Nucleus accumbens (tissue), 56 donors: ENCODE measurements at places on chromosomes 1 and 21.

DNA sequence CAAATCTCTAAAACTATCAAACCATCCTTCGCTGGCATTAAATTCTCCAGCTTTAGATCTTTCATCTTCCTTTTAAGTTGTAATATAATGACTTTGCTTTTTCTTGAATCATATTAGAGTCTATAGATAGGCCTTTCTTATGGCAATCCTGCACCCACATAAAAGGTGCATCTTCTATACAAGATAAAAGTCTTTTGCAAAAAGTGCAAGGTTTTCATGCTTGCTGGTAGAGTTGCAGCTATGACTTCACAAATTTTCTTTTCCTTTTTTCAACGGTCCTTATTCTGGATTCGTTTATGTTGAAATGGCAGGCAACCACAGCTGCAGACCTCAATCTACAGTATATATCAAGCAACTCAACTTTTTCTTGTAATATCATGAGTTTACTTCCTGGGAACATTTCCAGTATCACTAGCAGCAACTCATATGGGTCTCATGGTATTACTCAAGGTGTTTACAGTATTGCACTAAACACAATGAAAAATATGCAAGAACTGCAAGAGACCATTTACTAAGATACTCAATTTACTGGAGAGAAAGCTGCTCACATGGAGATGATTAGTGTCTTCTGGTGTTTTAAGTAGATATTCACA is 22.1 kb downstream of the OMA1 start:
- no peak for DNase-seq

GRCh38 chr21:45019887-45020537 is 54.4 kb upstream of the ADARB1 start:
- DNase-seq = no peak

DNA sequence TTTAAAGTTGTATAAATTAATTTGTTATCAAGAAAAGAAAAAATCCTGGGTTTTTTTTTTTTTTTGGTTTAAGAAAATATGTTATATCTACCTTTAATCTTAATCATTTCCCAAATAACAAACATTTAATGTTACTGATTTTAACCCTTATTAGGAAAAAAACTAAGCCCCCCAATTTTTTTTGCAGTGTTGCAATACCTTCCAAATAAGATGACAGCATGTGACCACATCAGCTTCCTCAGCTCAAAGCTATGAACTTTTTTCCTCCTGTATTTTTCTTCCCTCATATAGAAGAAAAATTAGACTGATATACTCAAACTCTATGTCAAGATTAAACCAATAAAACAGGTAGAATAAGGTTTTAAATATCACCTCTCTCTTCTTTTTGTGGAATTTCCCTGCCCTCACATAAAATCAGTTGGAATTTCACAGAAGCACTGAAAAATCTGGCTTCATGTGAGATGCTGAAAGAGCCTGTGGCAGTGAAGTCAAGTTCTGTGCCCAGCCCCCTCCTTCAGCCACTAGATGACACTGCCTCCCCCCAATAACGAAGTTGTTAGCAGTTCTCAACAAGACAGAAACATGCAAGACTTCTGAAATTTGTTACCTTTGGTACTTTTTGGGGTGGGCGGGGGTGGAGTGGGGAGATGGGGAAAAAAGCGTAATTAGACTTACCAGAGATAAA is 9.6 kb upstream of the SMYD2 start:
- DNase-seq = no peak

DNA sequence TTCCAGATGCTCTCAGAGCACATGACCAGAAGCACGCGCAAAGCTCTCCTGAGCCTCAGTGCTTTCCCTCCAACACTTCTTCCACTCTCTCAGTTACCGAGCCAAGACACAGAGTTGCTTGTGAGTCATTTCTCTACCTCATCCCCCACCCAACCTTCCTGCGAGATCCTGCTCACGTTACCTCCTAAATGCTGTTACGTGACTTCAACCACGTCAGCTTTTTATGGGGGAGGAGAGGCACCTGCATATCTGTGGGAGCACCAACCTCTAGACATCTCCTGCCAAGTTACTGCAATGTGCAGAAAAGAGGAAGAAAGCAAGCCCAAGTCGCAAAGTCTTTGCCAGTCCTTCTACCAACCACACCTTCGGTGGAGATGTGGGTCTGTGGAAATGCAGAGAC is 27.2 kb upstream of the ERG start:
- no peak for DNase-seq

DNA sequence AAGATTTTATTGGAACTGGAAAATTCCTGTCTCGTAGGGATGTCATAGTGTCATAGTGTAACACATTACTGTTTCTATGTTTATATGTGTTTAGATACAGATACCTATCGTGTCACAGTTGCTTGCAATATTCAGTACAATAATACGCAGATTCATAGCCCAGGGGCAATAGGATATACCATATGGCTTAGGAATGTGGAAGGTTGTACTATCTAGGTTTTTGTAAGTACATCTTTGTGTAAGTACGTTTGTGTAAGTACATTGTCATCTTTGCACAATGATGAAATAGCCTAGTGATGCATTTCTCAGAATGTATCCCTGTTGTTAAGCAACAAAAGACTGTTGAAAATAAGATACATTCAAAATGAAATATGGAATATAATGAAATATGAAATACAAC is 68.9 kb downstream of the CAMTA1 start:
- no peak for DNase-seq

DNA sequence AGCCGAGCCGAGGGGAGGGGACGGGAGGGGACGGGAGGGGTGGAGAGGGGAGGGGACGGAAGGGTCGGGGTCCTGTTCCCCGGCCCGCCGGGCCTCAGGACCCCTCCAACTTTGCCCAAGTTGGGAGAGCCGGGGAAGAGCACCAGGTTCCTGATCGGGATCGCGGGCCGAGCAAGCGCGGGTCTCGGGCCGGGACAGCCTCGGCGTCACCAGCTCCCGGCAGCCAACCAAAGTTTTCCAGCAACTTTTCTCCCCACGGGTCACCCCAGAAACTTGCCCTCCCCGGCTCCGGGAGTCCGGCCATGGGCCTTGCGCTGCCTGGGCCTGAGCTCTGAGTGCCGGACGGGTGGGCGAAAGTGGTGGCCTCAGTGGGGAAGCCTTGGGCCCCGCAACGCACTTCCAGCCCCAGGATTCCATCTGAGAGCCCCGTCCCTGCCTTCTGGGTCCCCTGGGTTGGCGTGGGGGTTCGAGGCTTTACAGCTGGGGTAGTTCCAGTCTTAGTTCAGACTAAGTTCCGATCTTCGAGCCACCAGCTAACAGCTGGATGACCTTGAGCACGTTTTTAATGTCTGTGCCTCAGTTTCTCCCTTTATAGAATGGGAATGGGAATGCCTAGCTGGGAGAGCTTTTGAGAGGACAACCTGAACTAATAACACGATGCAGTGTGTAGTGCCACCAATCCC is 458 bp downstream of the ZC3H12A start:
- no peak for DNase-seq

- no peak for DNase-seq
Observed at GRCh38 chr1:113946112-113946511, 17.0 kb downstream of the HIPK1 start.

- no peak for DNase-seq
Observed at GRCh38 chr1:26530895-26531598, 1.5 kb downstream of the RPS6KA1 start.

DNA sequence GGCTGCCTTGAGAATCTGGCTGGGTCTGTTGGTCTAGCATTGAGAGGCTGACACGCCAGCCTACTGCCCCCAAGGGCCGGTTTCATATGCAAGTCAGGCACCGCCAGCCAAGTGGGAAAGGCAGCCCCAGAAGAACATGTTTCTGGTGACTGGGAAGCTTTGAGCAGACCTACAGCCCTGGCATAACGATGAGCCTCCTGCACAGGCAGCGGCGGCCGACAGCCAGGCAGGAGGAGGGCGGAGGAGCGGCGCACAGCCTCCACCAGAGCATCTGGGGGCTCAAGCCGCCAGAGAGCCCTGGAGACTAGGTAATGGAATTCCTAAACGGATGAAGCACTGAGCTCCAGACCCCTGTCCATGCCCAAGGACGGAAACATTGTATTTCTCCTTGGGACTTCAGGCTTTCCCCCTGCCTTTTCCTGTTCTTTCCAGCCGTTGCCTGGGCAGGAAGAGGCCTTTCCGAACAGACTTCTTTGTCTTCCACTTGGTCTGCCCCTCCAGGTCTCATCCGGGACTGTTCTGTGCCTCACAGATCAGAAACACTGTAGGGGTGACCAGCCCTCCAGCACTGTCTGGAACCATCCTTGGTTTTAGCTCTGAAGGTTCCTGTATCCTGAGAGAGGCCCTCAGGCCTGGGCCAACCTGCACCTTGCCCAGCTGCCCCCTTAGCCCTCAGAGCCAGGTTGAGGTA is 59.5 kb downstream of the IRF2BP2 start:
- peak; percentile 68 for DNase-seq

- no peak for DNase-seq
Observed at GRCh38 chr21:29534448-29534847, 235.7 kb downstream of the BACH1 start.

- no peak for DNase-seq
Observed at GRCh38 chr1:244006961-244007360, 44.1 kb upstream of the ZBTB18 start.

DNA sequence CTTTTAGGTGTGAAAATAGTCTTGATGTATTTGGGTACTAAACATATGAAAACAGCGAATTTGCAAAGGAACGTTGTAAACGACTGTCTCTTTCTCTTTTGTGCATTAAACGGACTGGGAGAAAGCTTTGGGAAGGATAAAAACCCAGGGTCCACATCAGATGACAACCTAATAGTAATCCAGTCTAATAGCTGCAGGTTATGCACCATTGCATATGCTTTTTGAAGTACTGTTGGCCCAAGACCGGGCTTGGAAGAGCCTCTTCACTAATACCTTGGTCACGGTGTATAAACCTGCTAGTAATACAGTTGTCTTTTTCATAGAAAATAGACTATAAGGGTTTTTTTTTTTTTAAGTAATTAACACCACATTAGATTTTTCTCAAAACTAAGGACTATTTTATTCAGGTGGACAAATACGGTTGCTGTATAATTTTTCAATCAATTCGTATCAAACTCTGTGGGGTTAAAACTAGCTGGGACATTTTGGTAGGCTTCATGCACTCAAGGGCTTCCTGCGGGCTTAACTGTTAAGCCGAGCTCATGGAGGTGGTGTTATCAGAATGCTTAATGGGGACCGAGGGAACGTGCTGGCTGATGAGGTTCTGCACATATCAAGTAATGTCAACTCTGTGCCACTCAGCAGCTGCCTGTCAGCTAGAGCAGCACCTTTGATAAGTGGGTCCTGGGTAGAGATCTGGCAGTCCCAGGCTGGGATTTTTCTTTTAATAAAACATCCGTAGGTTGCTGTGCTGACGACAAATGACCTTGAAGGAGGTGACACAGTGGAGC is 2.1 kb downstream of the RYR2 start:
- no peak for DNase-seq

DNA sequence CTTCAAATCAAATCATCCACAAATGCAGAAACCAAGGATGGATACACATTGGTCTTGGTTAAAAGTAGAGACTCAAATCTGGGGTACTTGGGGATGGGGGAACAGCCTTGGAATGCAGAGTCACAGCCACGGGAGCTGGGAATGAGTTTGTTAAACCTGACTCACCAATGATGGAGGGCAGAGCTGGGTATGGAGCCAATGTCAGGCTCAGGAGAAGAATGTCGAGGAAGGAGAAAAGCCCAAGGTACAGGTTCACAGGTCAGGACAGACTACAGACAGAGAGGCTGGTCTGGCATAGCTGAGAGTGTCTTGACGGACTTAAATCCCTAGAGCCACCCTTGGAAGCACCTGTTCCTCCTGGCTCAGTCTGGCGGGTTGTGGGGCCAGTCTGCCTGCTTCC is 237.6 kb downstream of the NTNG1 start:
- DNase-seq = no peak

DNA sequence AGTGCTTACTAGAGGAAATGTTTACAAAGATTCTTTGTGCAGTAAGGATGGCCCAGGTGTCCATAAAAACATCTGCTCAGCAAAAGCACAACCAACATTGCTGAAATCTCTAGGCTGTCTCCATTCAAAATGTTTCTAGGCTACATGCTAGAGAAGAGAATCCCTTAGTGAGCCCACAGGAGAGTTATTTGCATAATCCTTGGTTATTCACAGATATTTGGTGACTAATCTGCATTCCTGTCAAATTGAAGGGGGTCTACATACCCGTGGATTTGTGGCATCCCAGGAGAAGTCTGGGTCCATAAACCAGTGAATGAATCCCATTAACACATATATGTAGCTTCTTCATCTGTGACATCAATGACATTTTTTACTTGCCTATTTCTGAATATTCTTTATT is 261.3 kb upstream of the ESRRG start:
- no peak for DNase-seq

DNA sequence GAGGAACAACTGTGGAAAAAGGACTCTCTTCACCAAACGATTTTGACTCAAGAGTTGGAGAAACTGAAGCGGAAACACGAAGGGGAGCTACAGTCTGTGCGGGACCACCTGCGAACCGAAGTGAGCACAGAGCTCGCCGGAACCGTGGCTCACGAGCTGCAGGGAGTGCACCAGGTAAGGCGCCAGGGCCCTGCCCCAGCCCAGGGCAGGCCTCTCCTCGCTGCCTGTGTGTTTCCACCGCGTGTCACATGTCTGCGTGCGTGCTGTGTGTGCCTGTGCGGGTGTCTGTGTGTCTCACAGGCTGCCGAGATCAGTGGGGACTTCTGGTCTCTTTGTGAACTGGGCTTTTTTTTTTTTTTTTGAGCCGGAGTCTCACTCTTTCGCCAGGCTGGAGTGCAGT is 43.0 kb downstream of the PCNT start:
- no peak for DNase-seq

DNA sequence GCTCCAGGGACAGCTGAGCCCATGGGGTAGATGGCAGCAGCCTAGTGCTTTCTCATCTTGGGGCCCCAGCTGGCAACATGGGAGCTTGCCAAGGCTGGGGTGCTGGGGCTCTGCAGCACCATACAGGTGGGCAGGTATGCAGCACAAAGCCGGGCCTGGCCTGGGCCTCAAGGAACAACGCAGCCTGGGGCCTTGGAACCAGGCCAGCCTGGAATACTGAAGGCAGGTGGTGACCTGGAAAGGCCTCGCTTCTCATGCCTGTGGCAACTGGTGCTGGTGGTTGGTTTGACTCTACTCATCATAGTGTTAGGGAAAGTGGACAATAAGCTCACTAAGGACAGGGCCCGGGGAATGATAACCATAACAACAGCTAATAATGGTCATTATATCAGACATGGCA is 27.0 kb upstream of the SDHB start:
- DNase-seq = no peak

- DNase-seq = no peak
Observed at GRCh38 chr1:245528258-245528635, 373.5 kb downstream of the KIF26B start.

DNA sequence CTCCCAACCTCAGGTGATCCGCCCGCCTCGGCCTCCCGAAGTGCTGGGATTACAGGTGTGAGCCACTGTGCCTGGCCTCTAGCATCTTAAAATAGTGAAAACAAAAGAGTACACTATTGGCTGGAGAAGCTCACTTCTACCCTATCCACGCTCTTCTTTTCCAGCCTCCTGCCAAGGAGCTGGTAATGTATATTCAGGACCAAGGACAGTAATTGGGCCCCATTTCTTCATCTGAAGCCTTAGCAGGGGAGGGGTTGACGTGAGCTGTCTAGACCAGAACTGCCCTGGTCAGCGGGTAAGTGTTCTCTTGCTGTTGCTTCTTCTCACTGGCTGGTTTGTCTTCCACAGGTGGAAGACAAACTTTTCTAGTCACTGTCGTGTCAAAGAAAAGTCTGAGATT is 70.2 kb downstream of the DNM3 start:
- no peak for DNase-seq

GRCh38 chr21:35559829-35560225 is 500.5 kb downstream of the SETD4 start:
- no peak for DNase-seq

- no peak for DNase-seq
Observed at GRCh38 chr1:26378879-26379251, 6.3 kb upstream of the ZNF683 start.
